ENCODE measurements at places on chromosomes 16 and 17.

GRCh38 chr16:50548909-50549560 lies 839 bp downstream of the NKD1 start:
- no peak for DNase-seq

GRCh38 chr17:40577611-40578065 lies 12.4 kb upstream of the CCR7 start:
- DNase-seq, result no peak

DNA sequence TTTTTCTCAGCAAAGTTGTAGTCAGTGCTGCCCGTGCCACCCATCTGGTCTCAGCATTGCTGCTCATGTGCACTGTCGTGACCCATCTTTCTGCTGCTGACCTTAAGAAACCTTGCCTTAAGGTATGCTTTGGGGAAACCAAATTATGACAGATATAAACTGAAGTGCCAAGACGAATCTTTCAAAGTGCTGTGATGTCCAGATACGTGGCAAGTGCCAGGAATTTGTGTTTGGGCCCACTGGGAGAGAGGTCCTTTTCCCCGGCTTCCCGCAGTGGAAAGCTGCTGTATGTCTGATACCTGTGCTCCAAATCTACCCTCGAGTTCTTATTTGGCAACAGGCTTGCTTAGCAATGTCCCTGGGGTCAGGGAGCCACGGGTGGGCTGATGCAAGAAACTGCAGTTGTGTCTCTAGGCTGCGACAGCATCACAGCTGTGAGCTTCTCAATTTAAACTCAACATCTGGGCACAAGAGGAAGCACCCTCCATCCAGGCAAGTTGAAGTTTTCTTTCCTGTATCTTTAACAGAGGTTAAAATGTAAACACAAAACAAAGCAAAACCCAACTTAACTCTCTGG lies 30.3 kb upstream of the TOX3 start:
- DNase-seq, result no peak

DNA sequence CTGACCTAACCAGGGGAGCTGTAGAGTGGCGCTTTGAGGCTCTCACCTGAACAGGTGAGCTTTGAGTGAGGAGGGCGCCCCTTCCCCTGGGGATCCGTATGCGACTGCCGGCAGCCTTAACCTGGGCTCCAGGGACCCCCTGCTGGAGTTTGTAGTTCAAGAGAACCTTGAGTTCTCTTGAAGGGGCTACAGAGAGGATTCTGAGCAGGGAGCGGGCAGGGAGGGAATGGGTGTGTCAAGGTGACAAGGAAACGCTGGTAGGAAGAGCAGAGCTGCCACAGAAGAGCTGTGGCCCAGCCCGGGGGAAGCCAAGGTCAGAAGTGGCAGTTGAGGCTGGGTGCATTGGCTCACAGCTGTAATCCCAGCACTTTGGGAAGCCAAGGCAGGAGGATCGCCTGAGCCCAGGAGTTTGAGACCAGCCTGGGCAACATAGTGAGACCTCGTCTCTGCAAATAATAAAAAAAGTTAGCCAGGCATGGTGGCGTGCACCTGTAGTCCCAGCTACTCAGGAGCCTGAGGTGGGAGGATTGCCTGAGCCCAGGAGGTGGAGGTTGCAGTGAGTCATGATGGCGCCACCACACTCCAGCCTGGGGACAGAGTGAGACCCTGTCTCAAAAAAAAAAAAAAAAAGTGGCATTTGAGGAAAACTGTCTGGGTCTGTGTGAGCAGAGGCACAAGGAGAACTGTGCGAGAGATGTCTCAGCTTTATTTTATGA lies 1.2 kb downstream of the LLGL2 start:
- DNase-seq, result no peak

- no peak for DNase-seq
These were observed 42.8 kb downstream of the PHKB start for GRCh38 chr16:47503936-47504335.

DNA sequence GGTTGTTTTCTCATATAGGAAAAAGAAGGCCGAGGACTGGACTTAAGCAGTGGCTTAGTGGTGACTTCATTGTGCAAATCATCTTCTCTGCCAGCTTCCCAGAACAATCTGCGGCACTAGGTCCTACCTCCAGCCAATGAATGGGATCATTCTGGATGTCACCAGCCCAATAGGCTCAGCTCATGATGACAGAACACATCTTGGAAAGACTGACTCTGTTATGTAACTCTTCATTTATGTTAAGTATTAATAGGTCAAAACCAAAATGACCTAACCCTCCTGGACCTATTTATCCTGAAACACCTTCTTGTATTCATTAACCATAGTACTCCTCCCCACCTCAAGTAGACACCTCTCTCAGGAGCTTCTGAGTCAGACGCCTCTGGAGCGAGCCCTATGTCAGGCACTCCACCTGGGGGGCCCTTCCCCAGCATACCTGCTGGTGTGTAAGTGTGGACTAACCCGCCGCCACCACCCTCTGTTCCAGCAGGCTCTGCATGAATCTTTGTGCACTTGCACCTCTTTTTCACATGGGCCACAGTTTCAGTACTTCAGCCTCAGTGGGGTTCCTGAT lies 7.2 kb downstream of the ARL2BP start:
- no peak for DNase-seq

DNA sequence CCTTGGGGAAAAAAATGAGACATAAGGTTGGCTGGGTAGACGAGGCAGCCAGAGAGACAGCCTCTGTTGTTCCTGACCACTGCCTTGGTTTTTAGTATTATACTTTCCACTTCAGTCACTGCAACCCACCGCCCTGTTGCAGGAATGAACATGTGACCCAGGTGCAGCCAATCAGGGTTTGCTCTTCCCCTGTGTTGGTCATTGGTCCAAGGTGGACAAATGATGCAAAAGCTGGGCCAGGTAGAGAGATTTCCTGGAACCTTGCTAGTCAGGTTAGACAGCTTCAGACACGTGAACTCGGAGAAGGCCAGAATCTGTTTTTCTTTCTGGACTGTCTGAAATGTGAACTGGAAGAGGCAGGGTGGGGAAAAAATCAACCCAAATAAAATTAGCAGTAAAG lies 452.4 kb upstream of the RBFOX1 start:
- DNase-seq, result no peak

- DNase-seq, result no peak
These were observed 44.1 kb downstream of the COG7 start for GRCh38 chr16:23408823-23409298.

All from activated CD4-positive, CD25-positive, alpha-beta regulatory T cell (primary cell).